ENCODE measurements at places on chromosomes 6 and 20.

DNA sequence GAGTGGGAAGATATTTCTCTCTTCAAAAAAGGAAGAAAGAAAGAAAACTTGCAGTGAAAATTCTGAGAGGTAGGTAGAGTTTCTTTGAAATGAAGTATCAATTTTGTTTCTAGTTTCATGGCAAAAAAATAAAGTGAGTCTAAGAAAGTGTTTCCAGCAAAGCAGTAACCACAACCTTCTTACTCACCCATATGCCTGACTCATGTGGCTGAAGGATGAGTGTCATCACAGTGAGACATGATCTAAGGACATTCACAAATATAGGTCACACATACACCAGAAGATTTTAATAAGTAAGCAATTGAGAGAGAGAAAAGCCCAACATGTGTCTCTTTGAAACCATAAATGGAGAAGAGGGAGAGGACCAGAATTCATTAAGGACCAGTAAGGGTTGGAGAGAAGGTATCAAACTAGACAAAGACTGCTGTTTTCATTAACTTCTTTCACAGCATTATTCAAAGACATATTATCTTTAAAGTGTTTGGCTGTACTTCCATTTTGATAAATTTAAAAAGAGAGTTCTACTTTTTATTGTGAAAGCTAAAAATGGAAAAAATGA, 169.5 kb downstream of the FRK start:
- H3K4me1 ChIP-seq: no peaks in the 10 kb centered on the region
- no peaks in the 10 kb centered on the region for H3K27me3 ChIP-seq
- H3K36me3 ChIP-seq: no peaks in the 10 kb centered on the region
- H3K27ac ChIP-seq: no peak overlapping the region
- DNase-seq: no peak

- H3K4me1 ChIP-seq: no peaks in the 10 kb centered on the region
- H3K4me3 ChIP-seq: no peak overlapping the region
- no peak overlapping the region for H3K27ac ChIP-seq
These were observed 590.6 kb upstream of the NOX3 start for GRCh38 chr6:156046268-156046665.

DNA sequence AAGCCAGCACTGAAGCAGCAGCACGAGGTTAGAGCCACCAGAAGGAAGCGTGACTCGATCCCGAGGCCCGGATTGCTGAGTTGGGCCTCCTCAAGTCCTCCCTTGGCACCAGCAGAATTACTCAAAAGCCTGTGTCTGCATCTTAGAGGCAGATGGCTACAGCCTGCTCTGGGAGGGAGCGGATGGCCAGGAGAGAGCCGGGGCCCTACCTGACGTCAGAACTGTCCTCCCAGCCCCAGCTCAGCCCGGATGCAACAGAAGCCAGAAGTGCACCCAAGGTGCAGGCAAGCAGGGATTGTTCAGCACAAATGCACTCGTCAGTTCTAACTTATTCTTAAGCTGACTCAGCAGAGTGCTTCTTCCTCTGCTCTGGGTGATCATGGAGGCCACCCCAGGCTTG, 155.5 kb upstream of the RPS6KA2 start:
- DNase-seq: no peak
- no peaks in the 10 kb centered on the region for H3K27me3 ChIP-seq
- H3K27ac ChIP-seq: no peak overlapping the region
- no peaks in the 10 kb centered on the region for H3K4me1 ChIP-seq
- no peaks in the 10 kb centered on the region for H3K36me3 ChIP-seq
- H3K4me3 ChIP-seq: no peak overlapping the region

GRCh38 chr6:28353981-28354676, 4.4 kb downstream of the ZKSCAN3 start:
- H3K4me3 ChIP-seq: peak overlapping the region; percentile 38
- H3K36me3 ChIP-seq: no peaks in the 10 kb centered on the region
- DNase-seq: peak; percentile 58
- H3K27me3 ChIP-seq: no peaks in the 10 kb centered on the region

All from gastrocnemius medialis (tissue), 4 donors.